ENCODE measurements at places on chromosomes 6 and 20.

DNA sequence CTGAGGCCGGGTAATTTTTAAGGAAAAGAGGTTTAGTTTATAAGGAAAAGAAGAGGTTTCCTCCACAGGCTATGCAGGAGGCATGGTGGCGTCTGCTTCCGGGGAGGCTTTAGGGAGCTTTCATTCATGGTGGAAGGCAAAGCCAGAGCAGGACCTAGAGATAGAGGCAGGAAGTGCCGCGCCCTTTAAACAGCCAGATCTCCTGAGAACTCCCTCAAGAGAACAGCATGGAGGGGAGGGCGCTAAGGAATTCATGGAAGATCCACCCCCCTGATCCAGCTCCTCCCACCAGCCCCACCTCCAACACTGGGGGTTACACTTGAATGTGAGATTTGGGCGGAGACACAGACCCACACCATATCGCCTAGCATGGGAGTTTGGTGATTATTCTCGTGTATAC, 13.9 kb upstream of the DACT2 start:
- DNase-seq = no peak

DNA sequence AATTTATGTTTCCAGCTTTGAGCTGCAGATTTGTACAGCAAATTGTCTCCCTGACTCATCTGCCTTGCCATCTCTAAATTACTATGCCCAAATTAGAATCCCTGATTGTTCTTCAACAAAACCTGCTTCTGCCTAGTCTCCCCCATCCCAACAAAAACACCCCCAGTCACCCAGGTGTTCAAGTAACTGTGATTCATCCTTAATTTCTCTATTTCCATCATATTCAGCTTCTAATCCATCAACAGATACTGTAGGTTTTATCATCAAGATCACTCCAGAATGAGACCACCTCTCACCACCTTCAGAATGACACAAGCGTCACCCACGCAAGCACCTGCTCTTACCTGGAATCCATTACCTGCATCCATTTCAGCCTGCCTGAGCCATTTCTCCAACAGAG, 498.5 kb downstream of the PRKN start:
- DNase-seq = no peak

GRCh38 chr6:3135668-3136291, 17.3 kb downstream of the BPHL start:
- DNase-seq = no peak

GRCh38 chr20:15799871-15800270, 773.4 kb downstream of the KIF16B start:
- no peak for DNase-seq
